ENCODE measurements at places on chromosomes 6 and 20. TPM values are rescaled to one million over a fixed set of nuclear protein-coding genes. Genes with fewer than 3 reads are reported as not detected.

The RNF182 gene
- 0.81 TPM for total RNA-seq

The TMEM14A gene
- total RNA-seq = 13.3 TPM

The CYP39A1 gene
- total RNA-seq = 5.4 TPM

The HRH3 gene
- total RNA-seq = not detected

GRCh38 chr6:144978208-144978607, 693.1 kb downstream of the UTRN start:
- no peak for DNase-seq

DNA sequence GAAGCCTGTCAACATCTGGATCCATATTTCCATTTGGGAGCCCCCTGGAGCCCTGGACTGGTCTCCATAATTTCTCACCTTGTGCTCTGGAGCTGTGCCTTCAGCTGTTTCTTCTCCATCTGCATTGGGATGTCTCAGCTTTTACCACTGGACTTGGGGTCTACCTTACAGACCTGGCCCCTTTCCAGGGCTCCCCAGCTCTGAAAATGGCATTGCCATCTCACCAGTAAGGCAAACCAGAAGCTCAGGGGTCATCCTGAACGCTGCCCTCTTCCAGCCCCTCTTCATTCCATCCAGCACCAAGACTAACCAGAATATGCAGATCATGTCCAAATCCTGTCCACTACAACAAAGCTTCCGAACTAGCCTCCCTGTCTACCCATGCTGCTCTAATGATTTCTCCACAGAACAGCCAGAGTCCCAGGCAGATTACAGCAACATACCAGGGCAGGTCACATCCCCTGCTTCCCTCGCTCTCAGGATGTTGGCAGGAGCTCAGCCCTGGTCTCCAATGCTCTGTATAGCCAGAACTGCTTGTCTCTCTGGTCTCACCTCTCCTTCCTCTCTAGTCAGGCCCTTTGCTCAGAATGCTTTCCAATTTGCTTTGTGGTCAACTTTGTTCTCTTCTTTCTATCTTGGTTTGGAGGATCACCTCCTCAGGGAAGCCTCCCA, 17.7 kb upstream of the NNAT start:
- DNase-seq = no peak

GRCh38 chr6:107244082-107244741, 128.9 kb upstream of the BEND3 start:
- no peak for DNase-seq

DNA sequence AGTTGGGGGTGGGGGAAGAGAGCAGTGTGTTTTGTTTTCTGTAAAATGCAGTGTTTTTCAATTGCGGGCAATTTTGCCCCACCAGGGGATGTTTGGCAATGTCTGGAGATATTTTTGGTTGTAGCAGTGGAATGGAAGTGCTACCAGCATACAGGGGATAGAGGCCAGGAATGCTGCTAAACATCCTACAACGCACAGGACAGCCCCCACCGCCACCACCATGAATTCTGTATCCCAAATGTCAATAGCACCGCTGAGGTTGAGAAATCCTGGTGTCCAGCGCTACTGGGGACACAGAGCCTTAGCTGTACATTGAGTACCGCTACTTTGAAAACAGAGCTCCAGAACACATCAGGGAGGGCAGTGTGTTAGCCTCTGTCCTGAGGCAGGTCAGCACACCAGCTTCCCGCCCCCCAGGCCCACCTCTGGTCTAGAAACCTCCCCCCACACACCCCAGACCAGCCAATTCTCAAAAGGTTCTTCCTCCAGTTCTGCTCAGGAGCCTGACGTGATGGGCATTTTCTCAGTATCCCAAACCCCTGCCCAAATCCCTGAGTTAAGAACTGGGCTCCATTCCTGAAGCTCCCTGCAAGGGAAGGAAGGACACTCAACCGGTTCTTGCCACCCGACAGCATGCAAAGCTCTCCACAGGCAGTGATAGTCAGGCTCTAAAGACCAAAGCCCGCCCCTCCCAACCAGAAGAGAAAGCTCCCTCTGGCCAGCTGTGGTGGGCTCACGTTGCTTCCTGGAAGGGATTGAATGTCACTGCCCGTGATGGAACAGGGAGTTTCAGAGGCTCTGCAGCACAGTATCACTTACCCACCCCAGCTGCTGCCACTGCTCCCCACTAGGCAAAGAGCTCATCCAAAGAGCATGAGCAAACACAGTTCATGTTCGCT, 321.5 kb upstream of the JARID2 start:
- DNase-seq = no peak

GRCh38 chr20:50655311-50655880, 35.9 kb downstream of the RIPOR3 start:
- peak; percentile 74 for DNase-seq

DNA sequence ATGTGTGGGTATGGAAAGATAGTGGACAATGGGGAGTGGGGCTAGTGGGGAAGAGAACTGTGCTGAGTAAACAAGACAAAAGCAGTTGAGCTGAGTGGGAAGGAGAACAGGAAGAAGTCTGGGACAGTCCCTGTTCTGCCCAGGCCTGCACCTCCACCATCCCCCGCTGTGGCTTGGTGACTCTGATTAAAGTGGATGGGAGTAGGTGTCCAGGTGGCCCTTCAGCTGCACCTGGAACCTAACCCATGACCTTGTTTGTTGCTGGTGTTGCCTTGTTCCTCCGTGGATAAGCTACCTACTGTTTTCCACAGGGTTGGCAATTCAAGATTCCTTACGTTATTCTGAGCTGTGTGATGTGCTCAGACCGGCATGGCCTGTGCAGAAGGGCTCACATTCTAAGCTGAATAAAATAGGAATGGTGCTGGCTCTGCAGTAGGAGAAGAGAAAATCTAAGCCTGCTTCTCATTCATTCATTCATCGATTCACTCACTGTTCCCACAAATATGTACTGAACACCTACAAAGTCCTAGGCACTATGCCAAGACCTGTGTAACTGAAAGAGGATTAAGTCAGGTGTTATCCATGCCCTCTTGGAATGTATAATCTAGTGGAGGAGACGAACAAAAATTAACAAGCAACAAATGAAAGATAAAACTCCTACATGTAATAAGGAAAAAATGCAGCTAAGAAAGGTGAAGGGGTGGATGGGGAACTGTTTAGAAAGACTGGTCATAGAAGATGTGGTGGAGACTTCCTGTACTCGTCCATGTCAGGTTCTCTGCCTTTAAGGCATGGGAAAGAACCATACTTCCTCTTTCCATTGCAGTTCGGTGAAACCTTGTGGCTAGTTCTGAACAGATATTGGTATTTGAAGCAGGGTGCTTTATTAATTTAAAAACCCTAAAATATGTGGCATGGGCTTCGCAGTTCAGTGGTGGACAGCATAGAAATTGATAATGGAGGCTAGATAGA, 10.1 kb upstream of the CALHM6 start:
- no peak for DNase-seq

DNA sequence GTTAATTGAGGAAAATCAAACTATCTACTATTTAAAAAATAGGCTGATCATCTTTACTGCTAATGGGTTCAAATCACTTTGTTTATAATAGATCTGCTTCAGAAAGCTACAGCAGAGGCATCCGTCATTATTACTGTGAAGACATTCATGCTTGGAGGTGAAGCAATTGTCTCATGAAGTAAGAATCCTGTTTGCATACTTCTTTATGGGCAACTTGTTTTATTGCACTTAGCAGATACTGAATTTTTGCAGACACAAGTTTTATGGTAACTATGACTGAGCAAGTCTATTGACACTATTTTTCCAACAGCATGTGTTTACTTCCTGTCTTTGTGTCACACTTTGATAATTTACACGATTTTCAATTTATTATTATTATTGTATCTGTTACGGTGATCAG, 573.9 kb downstream of the RFPL4B start:
- no peak for DNase-seq

- no peak for DNase-seq
Observed at GRCh38 chr6:42572523-42572922, 8.7 kb downstream of the UBR2 start.

GRCh38 chr6:44120692-44121443, 6.4 kb downstream of the MRPL14 start:
- DNase-seq = no peak

DNA sequence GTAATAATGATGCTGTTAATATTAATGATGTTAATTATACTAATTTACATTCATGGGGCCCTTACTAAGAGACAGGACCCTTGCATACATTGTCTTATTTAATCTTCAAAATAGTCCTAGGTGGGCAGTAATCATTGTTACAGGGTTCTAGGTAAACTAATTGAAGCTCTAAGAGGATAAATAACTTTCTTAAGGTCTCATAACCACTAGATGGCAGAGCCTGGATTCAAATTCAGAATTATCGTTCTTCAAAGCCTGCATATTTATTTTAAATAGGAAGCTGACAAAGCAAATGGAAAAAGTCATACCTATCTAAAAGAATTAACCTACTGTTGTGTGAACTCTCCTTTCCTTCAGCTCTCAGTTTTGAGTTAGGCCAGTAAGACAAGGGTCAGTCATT, 23.5 kb downstream of the PTCHD4 start:
- DNase-seq = no peak

GRCh38 chr6:159038914-159039884, 5.6 kb downstream of the TAGAP start:
- no peak for DNase-seq

DNA sequence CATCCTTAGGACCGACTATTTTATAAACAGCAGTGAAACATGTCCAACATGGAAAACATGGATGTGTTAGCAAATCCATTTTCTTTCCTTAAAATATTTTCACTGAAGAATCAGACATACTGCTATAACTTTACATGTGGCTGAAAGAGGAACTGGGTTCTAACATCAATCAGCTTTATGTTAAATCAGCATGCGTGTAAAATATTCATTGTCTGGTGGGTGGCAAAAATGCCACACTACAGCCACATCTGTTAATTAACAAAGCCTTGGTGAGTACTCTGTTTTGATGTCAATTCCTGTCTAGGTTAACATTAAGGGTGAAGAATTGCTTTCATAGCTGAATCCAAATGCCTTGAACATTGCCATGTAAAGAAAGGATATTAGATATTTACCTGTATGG, 222.6 kb upstream of the CEP162 start:
- no peak for DNase-seq

- DNase-seq = no peak
Observed at GRCh38 chr6:56730663-56731529, 88.2 kb upstream of the DST start.

DNA sequence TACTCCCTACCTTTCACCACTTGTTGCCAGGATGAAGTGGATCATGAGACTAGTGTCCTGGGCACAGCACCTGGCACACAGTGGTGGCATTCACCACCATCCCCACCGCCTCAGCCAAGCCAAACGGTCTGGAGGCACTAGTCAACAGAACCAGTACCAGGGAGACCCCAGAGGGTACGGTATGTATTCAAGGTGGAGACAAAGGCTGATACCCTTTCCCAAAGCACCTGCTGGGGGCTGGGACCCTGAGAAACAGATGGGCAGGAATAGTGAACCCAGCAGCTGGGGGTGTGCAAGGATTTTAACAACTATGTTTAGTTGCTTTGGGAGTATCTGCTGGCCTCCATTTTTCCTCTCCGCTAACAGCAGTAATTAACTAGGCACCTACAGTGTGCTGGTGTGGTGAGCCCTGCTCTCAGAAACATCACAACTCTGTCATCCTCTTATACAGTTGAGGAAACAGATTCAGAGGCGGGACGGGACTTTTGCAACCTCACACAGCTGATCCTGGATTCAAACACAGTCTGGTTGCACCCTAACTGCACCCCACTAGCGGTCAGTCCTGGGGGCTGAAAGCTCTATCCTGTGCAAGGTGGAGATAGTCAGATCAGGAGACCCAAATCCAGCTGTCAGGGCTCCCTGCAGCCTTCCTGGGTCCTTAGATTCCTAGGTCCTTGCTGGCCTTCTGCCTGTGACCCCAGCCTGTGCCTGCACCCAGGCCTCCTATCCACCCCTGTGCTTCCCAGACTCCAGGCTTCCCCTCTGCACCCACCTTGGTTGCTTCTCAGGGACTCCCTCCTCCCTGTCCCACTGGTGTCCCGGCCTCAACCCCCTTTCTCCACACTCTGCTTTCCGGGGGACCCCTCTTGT, 1.2 kb downstream of the SNTA1 start:
- DNase-seq = no peak

- no peak for DNase-seq
Observed at GRCh38 chr6:167000759-167001158, 1.6 kb downstream of the CEP43 start.

DNA sequence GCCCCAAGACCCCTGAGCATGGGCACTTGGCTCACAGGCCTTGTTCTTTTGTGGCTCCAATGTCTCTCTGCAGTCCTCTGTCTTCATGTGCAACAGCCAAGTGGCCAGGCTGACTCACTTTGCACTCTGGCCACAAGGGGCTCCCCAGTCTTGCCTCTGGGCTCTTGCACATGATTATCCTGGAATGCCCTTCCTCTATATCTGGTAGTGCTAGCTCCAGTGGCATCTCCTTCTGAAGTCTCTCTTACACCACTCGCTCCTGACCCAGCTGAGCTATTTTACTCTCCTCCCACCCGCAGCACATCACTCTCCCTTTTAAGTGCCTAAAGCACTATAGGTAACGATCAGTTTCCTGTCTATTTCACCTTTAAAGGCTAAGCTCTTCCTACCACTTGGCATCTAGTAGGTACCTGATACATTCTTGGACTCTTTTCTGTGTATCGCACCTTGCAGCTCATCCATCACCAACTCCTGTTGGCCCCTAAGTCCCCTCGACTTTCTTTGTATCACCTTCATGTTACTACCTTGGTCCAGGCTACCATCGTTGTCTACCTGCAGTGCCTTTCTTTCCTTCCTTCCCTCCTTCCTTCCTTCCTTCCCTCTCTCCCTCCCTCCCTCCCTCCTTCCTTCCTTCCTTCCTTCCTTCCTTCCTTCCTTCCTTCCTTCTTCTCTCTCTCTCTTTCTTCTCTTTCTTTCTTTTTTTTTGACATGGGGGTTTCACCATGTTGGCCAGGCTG, 211.9 kb upstream of the RNF24 start:
- no peak for DNase-seq

DNA sequence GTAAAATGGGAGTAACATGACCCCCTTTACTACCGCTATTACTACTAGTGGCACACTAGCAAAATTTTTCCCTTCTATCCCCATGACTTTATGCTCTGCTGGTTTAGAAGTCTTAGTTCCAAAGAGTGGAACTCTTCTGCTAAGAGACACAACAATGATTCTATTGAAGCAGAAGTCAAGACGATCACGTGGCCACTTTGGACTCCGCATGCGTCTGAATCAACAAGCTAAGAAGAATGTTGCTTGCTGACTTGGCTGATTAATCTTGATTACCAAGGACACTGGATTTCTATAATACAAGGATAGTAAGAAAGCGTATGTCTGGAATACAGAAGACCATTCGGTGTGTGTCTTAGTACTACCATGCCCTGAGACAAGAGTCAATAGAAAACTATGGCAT, 244.7 kb upstream of the BTBD3 start:
- no peak for DNase-seq

GRCh38 chr6:136014454-136015437, 163.2 kb downstream of the PDE7B start:
- DNase-seq = peak; percentile 24

GRCh38 chr6:25596928-25597818, 54.8 kb upstream of the SCGN start:
- no peak for DNase-seq

DNA sequence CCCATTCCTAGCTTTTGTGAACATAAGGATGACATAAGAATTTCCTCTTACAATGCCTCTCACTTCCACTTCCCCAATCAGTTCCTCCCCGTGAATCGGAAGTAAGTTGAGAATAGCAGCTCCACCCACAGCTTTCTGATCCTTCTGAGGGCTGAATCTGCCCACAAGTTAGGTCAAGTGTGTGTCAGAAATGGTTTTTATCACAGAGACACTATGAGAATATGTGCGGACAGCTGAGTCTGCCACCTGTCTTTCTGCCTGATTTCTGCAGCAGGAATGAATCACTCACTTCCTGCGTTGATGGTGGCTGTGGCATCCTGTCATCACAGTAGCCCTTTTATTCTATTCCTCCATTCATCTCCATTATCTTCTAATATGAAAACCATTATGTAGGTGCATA, 70.2 kb downstream of the RIN2 start:
- DNase-seq = no peak
